Stimulated activated CD8-positive, alpha-beta memory T cell treated with anti-CD3 and anti-CD28 coated beads, Interleukin-4, amount 100 ng/mL, for 1 hour (primary cell): ENCODE measurements at places on chromosomes 3 and 15.
A peak's percentile ranks its signal among the peaks of the same experiment; 100 is the strongest.

GRCh38 chr3:192494174-192494573 lies 233.2 kb downstream of the FGF12 start:
- DNase-seq, result no peak

- DNase-seq, result no peak
Measured at GRCh38 chr3:44682182-44682896, 30.1 kb upstream of the ZNF502 start.

DNA sequence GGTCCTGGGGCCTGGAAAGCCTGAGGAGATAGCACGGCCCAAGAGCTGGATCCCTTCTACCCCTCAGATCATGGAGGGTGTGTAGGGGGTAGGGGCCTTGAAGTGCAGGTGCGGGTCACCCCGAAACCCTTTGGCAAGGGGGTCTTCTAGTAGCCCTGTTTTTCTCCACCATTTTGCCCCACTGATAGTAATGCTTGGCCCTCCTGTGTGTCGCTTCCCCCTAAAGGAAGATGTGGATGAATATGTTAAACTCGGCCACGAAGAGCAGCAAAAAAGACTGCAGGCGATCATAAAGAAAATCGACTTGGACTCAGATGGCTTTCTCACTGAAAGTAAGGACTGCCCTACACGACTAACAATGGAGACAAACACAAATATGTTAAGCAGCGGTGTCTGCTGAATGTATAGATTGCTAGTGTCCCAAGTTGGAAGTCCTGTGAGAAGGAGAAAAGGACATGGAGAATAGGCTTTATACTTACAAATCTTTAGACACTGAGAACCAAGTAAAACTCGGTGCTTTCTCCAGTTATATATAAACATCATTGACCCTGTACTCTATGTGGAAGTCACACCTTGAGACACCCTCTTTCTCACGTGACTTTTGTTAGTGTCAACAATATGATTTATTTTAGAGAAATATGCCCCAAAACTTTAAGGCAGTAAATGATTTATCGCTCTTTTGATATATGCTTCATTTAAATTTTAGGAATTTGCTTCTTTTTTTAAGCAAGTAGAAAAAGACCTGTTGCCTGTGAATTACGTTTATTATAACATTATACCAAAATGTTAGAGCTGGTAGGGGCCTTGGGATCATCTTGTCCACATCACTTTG lies 802 bp downstream of the RCN2 start:
- DNase-seq, result no peak

- DNase-seq, result peak; percentile 16
Measured at GRCh38 chr15:59689626-59690236, 611 bp upstream of the BNIP2 start.

DNA sequence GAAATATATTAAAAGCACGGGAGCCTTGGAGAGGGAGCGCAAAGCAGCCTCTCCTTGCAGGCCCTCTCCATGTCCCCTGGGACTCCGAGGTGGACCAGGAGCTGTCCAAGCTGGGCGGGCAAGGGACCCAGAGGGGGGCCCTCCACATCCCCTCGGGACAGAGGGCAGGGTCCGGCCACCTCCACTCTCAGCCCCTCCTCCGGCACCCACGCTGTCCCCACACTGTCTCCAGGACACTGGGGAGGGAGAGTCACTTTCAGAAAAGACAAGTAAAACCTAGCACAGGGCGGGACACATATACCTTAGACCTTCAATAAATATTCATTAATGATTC lies 77.5 kb upstream of the RNF7 start:
- no peak for DNase-seq

GRCh38 chr3:50519471-50520089 lies 16.1 kb upstream of the CACNA2D2 start:
- peak; percentile 49 for DNase-seq

DNA sequence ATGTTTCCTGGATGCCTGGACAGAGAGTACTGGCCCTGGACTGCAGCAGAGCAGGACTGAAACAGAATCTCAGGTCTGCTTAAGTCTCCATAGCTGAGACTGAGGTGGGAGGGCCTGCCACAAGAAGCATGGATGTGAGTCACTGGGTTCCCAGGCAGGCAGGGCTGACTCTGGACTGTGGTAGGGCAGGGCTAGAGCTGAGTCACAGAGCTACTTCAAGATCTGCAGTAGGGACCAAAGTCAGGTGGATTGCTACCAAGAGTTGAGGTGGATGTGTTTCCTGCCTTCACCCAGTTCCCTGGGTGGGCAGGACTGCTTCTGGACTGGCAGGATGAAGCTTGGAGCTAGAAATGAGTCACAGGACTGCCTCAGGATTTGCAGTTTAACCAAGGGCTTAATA lies 282.9 kb downstream of the AGBL1 start:
- DNase-seq, result no peak

DNA sequence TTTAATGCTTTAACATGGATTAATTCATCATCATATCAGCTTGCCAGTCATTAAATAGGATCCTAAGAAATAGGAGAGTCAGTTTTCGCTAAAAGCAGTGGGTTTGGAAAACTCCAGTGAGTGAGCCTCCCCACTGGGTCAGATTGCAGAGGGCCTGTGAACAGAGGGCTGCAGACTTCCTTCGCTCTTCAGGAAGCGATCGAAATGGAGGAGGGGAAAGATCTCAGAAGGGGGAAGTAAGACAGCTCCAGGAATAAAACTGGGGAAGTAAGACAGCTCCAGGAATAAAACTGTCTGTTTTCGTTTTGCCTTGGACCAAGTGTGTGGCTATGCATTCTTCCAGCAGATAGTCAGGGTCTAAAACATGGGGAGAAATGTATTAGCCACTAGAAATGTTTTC lies 124.8 kb upstream of the C15orf61 start:
- no peak for DNase-seq

DNA sequence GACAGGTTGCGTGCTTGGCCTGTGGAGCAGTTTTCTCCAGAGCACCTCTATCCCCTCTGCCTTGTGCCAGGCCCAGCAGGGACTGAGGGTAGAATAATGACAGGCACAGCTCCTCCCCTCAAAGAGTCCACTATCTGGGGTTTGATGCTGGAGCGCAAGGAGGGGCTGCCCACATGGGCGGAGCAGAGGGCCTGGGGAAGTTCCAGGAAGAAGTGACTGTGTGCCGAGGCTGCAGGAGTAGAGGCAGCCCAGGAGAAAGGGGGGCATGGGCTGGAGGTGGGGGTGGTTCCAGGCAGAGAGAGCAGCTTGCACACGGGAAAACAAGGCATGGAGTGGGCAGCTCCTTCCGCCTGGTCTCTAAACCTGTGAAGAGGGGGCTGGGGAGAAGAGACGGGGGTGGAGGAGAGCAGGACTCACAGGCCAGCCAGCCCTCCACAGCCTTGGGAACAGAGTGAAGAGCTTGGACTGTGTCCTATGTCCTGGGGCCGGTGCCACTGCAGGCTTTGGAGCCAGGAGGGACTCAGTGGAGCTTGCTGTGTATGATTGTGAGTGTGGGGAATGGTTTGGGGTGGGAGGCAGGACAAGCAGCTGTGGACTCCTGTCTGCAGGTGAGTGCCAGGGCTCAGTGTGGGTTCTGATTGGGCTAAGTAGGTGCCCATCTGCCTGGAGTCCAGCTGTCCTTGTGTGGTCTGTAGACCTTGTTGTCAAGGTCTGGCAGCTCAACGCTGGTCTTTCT lies 48.1 kb downstream of the APBA2 start:
- DNase-seq, result no peak

- no peak for DNase-seq
Measured at GRCh38 chr3:135141672-135142071, 346.6 kb downstream of the EPHB1 start.

GRCh38 chr15:99361545-99362185 lies 110.4 kb downstream of the LRRC28 start:
- DNase-seq, result no peak

DNA sequence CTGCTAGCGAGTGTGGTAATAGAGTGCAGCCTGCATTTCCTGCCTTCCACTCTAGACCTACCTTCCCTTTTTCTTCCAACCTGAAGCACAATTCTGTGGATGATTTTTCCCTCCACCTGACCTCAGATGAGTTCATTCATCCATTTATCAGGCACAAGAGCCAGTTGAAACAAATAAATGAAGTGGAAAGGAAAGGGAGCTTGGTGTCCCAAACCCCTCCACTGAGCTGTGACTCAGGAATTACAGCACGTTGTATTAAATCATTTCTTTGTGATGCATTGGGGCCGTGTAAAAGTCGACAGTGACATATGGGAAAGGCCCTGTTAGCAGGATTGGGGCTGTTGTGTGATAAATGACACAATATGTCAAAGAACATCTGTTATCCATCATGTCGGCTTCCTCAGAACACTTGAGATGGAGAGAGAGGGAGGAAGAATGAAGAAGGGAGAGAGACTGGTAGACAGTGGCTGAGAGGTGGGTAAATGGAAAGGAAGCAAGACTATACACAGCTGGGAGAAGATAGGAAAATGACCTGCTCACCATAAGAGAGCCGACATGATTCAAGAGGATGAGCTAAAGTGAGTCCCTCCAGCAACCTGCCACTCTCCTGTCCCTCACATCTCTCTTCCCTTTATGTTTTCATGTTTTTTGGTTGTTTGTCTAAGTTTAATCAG lies 366.0 kb downstream of the AGBL1 start:
- DNase-seq, result no peak

DNA sequence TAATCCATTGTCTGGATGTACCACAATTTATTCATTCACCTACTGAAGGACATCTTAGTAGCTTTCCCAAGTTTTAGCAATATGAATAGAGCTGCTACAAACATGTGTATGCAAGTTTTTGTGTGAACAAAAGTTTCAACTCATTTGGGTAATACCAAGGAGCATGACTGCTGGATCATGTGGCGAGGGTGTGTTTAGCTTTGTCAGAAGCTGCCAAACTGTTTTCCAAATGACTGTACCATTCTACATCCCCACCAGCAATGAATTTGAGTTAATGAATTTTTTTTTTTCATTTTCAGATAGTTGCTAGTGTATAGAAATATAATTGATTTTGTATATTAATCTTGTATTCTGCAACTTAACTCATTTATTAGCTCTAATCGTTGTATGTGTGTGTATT lies 20.0 kb upstream of the ELP6 start:
- no peak for DNase-seq

DNA sequence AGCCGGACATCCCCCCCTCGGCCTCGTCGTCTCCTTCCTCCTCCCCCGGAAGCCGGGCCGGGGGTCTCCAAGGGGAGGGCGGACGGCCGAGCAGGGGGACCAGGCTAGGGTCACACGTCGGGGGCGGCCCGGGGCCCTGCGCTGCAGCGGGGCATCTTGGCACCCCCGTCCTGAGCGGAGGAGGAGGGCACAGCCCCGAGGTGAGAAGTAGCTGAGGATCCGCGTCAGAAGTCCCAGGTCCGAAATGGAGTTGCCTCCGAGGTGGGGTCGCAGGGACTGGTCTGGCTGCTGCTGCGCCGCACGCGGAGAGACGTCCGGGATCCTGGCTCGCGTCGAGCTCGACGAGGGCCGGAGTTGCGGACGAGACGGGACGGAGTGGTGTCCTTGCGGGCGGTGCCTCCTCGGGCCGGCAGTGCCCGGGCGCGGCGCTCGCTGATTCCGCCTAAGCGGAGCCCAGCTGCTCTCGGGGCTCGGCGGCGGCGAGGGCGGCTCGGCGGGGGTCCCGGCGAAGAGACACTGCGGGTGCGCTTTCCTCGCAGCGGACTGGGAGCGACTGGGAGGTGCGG lies at the start of gene ADCY5:
Gene ADCY5 (minus strand): TSS at position 555 of the 566 bp plus-strand sequence. CDS start 545 bp downstream, at position 10.
- DNase-seq, result no peak

DNA sequence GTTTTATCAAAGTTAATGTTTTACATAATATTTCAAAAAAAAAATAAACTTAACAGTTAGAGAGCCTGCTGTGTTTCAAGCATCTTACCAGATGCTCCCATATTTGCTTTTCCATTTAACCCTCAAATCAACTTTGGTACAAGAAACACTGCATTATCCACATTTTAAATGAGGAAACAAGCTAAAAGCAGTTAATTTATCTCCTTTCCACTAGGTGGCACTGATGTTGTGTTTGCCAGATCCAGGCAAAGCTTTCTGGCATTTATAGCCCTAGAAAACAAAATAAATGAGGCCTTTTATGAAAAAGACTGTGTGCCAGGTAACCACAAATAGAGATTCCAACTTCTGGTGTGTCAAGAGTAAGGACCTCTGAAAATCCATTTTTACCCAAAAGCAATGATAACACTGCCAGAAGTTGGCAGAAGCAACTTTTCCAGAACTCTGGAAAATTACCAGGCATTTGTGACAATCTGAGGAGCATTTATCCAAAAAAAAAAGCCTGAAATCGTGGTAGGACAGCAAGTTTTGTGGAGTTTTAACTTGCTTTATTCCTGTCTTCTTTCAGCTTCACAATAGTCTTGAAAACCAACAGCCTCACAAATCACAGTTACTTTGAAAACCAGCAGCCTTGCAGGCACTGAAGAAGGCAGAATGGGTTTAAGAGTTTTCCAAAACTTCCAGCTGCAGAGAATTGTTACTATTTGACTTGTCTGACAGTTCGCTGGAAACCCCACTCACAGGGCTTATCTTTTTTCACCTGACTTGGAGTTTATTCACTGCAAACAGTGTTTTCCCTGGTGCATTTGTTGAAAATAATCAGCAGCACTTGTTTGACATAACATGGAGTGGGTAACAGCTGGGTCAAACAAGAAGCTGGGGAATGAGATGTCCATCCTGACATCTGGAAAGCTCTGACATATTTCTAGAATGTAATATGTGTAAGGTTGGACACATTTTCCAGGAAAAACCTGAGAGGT lies 9.2 kb downstream of the FAM162A start:
- DNase-seq, result no peak

GRCh38 chr3:61682671-61683548 lies 121.5 kb downstream of the PTPRG start:
- no peak for DNase-seq

DNA sequence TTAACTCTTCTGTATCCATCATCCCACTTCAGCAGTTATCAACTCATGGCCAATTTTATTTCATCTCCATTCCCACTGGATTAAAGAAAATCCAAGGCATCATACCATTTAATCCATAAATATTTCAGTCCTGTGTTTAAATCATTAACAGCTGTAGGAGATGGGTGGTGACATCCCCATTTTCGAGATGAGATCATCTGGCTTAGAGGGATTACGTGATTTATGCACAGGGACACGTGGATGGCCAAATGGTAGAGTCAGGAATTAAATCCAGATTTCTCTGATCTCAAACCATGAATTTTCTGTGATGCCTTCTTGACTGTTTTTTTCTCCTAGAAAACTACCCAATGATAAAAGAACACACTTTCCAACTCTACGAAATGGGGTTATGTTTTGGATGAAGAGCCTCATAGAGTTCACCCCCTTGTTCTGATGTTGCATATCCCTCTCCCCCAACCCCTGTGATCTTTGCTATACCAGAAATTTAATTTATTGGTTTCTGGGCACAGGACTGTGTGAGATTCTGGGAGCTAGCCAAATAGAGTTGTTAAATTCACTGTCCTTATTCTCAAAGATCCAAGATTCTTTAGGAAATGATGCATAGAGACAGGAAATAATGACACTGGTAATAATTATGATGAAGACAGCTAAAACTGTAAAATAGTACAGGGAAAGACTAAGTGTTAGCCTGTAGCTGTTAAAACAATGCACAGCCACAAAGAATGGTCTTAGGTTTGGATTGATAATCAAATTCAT lies 7.4 kb downstream of the ZNF589 start:
- no peak for DNase-seq

GRCh38 chr3:113555138-113555537 lies 22.8 kb downstream of the SIDT1 start:
- no peak for DNase-seq

- no peak for DNase-seq
Measured at GRCh38 chr3:78529601-78530000, 1238.2 kb downstream of the ROBO1 start.

GRCh38 chr3:144177649-144178048 lies 206.0 kb downstream of the DIPK2A start:
- no peak for DNase-seq
